ENCODE measurements at places on chromosomes 1 and 21.

- DNase-seq = peak; percentile 15
Observed at GRCh38 chr1:56963667-56964066, 2.1 kb downstream of the C8B start.

- DNase-seq = no peak
Observed at GRCh38 chr1:208465786-208466590, 221.8 kb upstream of the PLXNA2 start.

- DNase-seq = no peak
Observed at GRCh38 chr1:246540738-246541491, 25.1 kb downstream of the TFB2M start.

GRCh38 chr21:21132390-21132789, 134.2 kb downstream of the NCAM2 start:
- DNase-seq = no peak

GRCh38 chr1:231161667-231162296, at the start of gene TRIM67:
Gene TRIM67, plus strand, starts transcription at chr1:231162058. Its CDS starts 912 bp downstream, at chr1:231162970.
- no peak for DNase-seq

GRCh38 chr1:231550448-231550781, 21.9 kb downstream of the TSNAX start:
- DNase-seq = no peak

DNA sequence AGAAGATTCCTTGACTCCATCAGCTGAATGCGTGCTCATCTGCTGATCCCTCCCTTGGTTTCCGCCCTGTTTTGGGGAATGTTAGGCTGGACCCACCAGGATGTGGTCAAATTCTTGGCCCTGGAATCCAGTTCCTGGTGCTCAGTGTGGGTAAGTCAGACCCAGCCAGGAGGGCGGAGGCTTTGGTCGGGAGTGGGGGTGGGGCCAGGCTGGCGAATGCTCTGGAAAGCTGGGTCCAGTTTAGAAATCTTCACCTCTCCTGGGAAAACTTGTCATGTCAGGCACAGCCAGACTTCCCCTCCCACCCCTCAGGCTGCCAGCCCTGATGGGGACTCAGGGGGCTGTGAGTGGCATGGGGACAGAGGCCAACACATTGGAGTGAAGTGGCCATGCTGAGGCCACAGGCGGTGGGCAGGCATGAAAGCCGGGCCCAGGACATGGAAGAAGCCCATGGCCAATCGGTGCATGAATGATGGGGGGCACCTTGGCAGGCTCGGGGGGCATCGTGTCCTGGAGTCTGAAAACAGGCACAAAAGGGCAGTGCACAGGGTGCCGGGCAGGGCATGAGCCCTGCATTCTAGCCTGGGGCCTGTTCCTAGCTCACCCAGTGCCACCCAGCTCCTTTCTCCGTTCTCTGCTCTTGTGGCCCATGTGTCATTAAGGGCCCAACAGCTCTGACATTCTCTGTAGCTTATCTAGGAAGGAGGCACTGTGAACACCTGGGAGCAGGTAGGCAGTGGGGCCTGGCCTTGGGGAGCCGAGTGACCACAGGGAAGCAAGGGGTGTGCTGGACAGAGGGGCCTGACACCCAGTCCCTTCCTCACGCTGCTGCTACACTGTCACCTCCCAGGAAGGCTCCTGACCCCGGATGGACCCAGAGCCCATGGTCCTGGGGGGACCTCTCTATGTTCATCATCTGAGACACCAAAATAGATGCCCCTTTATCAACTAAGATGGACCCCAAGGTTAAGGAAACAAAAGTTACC, 14.6 kb upstream of the PADI1 start:
- DNase-seq = no peak

DNA sequence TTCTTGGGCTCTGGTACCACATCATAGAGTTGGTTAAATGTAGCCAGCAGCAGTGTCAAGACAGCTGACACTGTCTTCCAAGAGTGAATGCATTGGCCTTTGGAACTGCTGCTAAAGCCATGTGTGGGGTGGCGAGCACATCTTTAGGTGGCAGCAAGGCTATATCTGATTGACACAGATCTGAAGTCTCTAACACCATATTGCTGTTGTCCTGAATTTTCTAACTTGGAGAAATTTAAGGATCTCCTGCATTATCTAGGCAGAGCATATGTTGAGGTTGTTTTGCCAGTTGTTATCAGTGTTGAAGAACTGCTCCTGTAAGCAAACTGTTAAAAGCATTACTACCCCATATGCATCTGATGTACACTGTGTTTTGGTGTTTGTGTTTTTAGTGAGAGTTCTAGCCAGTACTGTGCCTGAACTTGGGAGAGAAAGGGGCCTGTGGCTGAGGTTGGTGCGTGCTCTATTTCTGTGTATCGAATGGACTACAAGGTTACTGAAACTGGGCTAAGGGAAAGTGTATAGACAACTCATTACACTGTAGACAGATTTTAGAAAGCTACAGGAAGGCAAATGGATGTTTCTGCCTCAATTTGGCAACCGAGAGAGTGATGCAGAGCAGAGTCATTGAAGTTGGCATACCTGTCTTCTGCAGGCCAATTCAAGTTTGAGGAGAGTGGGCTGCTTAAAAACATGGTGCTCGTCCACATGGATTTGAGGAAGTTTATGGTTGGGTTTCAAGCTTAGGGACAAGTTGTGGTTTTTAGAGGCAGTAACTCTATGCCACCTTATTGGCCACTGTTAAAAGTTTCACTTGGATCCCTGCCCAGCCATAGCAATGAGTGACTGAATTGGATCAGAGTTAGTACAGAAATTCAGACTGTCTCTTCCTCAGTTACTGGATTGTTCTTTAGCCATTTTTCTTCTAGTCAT, 16.9 kb downstream of the DYRK3 start:
- DNase-seq = no peak

GRCh38 chr1:16378443-16378842, 11.4 kb downstream of the SZRD1 start:
- DNase-seq = no peak

DNA sequence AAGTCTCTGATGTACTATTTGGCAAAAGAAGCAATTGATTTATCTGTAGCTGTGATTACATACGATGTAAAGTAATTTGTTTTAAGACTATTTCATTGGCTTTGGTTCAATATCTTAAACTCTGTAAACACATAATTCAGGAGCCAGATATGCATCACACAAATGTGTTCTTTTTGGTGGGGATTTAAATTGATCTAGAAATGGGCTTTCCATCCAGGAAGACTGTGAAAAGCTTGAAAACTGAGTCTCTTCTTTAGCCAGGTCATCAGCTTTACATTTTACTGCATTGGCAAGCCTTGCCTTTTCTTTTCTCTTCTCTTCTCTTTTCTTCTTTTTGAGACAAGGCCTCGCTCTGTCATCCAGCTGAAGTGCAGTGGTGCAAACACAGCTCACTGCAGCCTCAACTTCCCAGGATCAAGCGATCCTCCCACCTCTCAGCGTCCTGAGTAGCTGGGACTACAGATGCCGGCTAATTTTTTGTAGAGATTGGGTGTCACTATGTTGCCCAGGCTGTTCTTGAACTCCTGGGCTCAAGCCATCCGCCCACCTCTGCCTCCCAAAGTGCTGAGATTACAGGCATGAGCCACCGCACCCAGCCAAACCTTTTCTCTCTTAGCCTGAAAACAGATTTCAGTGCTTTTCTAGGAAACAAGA, 1.4 kb downstream of the RCAN3 start:
- no peak for DNase-seq

DNA sequence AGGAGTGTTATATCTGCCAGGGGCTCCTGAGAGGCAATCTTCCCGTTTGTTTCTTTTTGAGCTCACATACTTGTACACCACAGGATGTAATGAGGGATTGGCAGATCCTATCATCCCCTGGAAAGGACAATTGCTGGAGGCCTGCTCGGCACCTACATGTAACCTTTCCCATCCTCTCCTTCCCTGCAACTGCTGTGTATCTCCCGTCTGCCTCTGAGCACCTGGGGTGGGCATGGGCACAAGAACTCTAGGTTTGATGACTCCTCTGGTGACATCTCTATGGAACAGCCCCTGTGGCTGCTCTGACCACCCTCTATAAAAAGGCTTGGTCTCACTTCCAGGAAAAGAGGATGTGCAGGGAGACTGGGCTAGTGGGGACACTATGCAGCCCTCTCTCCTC, 25.0 kb upstream of the SMIM12 start:
- DNase-seq = no peak

- no peak for DNase-seq
Observed at GRCh38 chr21:33149181-33149580, 79.2 kb downstream of the OLIG1 start.

- no peak for DNase-seq
Observed at GRCh38 chr21:33256019-33256418, 10.1 kb upstream of the IL10RB start.

- no peak for DNase-seq
Observed at GRCh38 chr21:32908534-32908933, 117.2 kb upstream of the OLIG2 start.

DNA sequence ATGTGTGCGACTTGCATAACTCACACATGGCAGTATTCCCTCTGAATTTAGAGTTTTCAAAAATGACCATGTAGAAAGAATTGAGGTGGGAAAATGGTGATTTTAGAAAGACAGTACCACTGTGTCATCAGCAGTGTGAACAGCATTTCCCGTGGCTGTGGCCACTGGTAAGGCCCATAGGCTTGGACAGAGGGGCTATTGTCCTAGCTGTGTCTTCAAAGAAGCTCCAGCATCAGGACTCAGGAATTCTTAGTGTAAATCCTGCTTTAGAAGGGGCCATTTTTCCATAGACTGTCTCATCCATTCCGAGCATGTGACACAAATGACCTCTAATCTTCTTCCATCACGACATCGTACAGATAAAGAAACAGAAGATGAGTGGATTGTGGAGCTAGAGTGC, 119.3 kb upstream of the BACE2 start:
- DNase-seq = no peak

DNA sequence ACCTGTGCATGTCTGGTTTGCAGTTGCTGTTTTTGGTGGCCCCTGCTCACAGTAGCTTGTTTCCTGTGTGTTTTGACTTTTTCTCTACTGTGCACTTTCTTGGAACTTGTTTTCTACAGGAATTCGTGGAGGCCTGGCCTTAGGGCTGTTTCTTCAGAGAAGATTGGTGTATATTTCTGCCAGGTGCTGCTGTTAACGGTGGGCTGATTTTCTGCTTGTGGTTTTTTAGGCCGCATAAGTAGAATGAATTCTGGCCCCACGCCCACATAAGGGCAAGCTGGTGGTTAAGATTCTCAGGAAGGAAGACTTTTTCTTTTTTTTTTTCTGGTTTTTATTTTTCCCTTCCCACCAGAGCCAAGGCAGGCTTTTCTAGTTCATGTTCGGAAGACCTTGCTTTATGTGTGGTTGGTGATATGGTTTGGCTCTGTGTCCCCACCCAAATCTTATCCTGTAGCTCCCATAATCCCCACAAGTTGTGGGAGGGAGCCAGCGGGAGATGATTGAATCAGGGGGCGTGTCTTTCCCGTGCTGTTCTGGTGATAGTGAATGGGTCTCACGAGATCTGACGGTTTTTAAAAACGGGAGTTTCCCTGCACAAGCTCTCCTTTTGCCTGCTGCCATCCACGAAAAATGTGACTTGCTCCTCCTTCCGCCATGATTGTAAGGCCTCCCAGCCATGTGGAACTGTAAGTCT, 71.5 kb upstream of the DISP3 start:
- no peak for DNase-seq

DNA sequence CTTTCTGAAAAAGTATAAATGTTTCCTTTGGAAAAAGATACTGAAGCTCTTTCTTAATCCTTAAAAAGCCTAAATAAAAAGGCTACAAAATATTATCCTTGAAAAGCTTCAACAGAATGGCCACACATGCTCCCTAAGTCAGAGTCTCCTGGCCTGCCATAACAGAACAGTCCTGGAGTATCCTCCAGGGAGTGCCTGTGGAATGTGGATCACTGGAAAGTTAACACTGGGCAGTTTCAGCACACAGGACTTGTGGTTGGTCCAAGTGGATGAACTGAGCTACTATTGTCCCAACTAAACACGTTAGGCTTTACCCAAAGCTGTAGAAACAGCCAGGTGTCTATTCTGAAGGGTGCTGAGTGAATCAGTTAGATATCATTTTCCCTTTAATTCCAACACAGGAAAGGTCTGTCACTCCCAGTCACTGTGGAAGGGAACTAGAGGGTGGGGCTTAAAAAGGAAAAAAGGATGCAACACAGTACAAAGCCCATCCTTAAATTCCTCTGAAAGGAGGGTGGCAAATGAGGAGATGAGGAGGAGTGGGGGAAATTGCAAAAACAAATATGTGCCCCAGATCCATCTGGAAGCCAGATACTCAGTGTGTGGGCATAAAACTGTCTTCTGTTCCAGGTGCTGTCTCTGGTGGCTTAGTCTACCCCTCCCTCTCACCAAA, 196.3 kb upstream of the SPAG17 start:
- no peak for DNase-seq

GRCh38 chr1:209076688-209077087, 506.8 kb upstream of the CAMK1G start:
- DNase-seq = no peak

DNA sequence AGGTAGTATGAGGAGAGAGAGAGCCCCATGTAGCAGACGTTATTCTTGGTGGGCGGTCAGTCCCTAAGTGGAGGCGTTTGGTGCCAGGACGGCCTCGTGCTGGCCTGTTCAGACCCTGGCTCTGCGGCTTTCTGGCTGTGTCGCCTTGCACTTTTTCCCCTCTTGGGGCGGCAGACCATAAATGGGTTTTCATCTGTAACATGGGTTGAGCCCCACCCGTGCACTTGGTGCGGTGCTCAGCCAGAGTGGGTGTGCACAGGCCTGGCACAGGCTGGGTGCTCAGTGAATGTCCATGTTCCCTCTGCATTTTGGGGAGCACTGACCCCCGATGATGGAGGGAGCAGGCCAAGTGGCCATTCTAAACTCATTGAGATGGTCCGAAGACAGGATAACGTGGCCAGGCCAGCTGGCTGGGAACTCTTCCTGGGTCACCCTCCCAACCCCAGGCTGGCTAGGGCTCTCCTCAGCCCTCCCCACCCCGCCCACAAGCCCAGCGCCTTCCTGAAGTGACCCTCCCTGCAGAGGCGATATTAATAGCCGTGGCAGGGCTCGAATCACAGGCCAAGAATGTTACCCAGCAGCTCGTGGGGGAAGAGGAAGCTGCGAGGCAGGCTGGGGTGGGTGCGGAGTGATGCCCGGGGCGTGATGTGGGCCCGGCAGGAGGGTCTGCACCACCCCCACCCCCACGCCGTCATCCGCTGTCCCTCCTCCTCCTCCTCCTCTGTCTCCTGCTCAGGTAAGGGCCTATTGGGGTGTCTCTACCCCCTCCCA, 78.5 kb downstream of the ARHGEF10L start:
- no peak for DNase-seq

- no peak for DNase-seq
Observed at GRCh38 chr1:170483051-170483450, 48.9 kb upstream of the GORAB start.

GRCh38 chr1:166905136-166905535, 29.1 kb upstream of the TADA1 start:
- DNase-seq = no peak

DNA sequence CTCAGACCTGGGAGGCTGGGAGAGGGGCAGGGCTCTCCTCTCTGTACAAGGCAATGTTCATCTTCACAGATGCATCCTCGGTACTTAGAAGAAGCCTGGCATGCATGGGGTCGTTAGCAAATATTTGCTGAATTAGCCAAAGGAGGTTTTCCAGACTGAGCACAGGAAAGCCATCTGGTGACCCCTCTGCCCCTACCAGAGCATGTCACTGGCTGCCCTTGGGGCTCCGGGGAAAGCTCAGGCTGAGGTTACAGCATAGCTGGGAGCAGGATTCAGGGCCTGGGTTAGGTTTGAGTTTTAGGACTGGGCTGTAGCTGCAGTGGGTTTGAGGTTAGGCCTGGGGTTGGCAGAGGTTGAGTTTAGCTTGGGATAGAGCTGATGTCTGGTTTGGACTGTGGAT, 43.4 kb upstream of the ZBTB40 start:
- no peak for DNase-seq
